ENCODE measurements at places on chromosomes 6 and 20.
A peak's percentile ranks its signal among the peaks of the same experiment; 100 is the strongest.

GRCh38 chr6:45388328-45388727 is 10.6 kb upstream of the SUPT3H start:
- DNase-seq, result peak; percentile 10

DNA sequence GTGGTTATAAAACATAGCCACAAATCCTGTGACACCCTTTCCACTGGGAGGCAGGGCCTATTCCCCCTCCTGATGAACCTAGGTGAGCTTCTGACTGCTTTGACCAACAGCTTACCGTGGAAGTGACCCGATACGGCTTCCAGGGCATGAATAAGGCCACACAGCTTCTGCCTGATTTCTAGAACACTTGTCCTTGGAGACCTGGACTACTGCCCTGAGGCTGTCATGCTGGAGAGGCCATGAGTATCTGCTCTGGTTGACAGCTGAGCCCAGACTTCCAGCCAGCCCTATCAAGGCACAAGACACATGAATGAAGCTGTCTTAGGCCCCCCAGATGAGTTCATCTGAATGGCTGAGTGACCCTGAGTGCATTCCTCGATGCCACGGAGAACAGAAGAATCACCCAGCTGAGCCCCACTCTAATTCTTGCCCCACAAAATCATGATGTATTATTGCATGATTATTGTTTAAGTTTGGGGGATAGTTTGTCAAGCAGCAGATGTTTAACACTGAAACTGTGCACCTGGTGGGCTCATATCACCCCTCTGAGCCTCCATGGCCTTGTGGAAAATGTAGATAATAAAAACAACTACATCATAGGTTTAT is 16.6 kb downstream of the TP53RK start:
- DNase-seq, result no peak

- DNase-seq, result peak; percentile 85
Measured at GRCh38 chr6:42520786-42521607, 42.8 kb upstream of the UBR2 start.

DNA sequence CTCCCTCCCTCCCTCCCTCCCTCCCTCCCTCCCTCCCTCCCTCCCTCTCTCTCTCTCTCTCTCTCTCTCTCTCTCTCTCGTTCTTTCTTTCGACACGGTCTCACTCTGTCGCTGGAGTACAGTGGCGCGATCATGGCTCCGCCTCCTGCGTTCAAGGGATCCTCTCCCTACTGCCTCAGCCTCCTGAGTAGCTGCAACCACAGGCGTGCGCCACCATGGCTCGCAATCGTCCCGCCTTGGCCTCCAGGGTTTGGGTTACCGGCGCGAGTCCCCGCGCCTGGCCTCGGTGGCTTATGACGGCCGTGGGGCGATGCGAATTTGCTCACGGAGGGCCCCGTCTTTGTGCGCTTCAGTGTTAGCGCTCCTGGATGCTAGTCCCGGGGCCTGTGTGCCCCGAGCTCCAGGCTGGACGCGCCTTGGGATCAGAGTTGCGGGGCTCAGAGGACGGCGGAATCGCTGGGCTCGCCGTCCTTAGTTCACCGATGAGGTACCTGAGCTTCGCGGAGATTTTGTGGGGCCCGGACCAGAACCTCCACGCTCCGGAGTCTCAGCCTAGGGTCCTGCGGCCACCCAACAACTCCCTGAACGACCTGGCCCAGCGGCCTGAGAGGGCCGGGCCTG is 45.2 kb downstream of the MCUR1 start:
- no peak for DNase-seq

Data from hematopoietic multipotent progenitor cell treated with erythropoietin and hydrocortisone succinate and interleukin-3 and kit ligand, for 4 days (in vitro differentiated cells).